Epithelial cell of proximal tubule (primary cell): ENCODE measurements at places on chromosomes 11 and 22.

GRCh38 chr11:4044976-4045646, 49.5 kb upstream of the RRM1 start:
- no peak for DNase-seq

GRCh38 chr11:111977146-111978027, 40.2 kb downstream of the DIXDC1 start:
- no peak for DNase-seq

GRCh38 chr11:62020661-62021060, 53.2 kb upstream of the FTH1 start:
- no peak for DNase-seq

- no peak for DNase-seq
These were observed 24.7 kb downstream of the DGCR2 start for GRCh38 chr22:19097518-19097917.

DNA sequence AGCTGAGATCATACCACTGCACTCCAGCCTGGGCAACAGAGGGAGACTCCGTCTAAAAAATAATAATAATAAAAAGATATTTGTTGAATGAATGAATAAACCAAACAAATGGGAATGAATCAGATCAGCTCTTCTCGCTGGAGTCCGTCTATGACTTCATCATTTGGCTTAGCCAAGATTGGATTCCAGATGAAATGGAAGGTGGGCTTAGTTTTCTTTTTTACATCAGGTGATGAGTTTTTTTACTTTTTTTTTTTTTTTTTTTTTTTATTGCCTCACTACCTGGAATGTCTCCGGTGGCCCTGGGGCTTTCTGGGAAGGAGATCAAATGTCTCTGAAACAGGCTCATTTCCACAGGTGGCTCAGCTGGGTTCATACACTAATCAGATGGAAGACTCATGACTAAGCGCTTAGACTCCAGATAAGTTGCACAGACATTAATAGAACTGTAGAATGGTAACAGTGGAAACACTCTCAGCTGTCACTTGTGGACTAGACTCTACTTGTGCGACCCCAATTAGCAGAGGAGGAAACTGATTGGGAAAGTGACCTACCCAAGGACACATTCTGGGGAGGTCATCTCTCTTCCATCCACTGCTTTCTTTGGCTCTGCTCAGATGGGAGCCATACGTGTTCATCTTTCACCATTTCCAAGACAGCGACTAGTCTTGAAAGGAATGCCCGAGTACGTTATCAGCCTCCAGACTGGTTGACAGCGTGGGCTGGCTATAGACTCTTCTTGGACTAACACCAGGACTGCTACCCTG, 20.5 kb upstream of the RBFOX2 start:
- no peak for DNase-seq

DNA sequence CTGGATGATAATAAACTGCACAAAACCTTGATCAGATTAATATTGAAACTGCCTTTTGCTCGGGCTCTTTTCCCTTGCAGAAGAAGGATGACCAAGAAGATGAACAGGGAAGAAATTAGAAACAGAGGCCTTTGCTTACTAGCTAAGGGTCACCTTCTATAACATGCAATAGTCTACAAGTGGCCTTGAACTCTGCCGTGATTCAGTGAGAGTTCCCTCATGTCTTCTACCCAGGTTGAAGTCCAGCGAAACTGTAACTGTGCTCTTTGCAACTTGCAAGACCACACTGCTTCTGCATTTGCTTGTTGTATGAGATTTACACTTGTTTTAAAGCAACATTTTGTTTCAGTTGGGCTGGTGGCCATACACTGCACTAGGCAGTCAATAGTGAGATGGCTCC, 108.4 kb downstream of the IGLL1 start:
- no peak for DNase-seq

- DNase-seq, result no peak
These were observed 53.4 kb downstream of the GRAMD1B start for GRCh38 chr11:123483466-123483865.

- DNase-seq, result peak; percentile 92
These were observed at the start of gene NNMT for GRCh38 chr11:114295676-114296604. TSS of gene NNMT (plus strand) at chr11:114296399. CDS start at chr11:114296557, 158 bp downstream.

DNA sequence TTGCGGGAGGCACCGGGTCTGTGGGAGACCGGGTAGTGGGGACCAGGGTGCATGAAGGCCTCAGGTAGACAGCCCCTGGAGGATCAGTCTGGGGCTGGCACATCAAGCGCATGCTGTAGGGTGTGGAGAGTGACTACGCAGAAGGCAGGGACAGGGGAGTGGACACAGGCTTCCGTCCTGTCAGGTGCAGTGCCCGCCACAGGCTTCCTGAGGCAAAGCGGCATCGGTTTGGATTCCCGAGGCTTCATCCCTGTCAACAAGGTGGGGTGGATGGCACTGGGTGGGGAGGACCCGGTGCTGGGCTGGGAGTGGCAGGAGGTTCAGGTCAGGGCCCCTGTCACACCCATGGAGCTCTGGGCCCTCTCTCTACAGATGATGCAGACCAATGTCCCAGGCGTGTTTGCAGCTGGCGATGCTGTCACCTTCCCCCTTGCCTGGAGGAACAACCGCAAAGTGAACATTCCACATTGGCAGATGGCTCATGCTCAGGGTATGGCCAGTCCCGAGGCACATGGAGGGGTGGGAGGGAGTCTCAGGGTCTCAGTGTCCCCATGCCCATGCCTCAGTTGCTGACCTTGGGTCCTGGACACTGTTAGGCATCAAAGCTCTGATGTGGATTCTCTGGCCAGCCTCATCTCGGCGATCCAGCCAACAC, 4.5 kb upstream of the LZTR1 start:
- DNase-seq, result no peak

DNA sequence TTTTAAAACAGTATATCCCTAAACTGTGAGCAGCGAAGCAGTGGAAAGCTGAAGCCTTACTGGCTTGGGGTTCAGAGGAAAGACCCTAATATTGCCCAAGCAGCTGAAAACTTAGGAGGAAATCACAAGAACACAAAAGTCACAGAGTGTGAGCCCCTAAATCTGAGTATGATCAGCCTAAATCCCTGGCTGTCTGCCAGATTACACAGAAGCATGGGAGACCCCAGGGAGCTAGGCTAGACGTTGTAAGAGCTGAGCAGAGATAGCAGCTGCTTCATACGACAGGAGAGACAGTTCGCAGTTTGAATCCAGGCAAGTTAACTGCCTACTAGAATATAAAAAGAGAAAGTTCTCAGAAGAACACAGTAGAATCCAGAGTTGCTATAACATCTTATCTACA, 81.2 kb downstream of the PACS1 start:
- no peak for DNase-seq

- DNase-seq, result no peak
These were observed 244.6 kb downstream of the AASDHPPT start for GRCh38 chr11:106322106-106322505.

- no peak for DNase-seq
These were observed 12.7 kb upstream of the TSGA10IP start for GRCh38 chr11:65932558-65932919.
